Stimulated activated naive B cell treated with anti-CD40 and anti-IgM and Interleukin-4, amounts not matched to agents 10 μg/mL and 1 μg/mL and 100 μg/mL, for 72 hours (primary cell): ENCODE measurements at places on chromosomes 5 and 9.

- no peak for DNase-seq
Observed at GRCh38 chr9:133361507-133362092, 5.2 kb downstream of the SURF2 start.

DNA sequence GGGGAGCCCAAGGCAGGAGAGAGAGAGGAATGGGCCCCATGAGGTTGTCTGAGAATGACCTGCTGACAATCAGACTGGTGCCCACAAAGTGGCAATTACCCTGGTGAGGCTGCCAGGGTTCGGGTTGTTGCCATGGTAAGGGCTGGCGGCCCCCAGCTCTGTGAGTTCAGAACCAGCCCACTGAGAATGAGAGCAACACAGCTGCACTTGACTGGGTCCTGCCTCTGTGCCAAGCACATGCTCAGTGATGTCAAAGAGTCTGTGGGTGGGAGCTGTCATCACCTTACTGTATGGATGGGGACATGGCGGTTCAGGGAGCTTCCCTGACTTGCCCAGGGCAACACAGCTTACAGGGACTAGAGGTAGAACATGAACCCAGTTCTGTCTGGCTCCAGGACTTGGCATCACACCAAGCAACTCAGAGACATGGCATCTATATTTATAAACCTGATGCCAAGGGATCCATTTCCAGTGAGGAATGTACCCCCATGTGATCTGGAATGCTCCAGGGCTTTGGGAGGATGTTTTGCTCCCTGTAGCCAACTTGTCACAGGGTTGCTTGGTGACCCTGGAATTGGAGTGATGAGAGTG lies 38.2 kb upstream of the TEX48 start:
- no peak for DNase-seq

- no peak for DNase-seq
Observed at GRCh38 chr9:134396825-134397224, 70.6 kb downstream of the RXRA start.

DNA sequence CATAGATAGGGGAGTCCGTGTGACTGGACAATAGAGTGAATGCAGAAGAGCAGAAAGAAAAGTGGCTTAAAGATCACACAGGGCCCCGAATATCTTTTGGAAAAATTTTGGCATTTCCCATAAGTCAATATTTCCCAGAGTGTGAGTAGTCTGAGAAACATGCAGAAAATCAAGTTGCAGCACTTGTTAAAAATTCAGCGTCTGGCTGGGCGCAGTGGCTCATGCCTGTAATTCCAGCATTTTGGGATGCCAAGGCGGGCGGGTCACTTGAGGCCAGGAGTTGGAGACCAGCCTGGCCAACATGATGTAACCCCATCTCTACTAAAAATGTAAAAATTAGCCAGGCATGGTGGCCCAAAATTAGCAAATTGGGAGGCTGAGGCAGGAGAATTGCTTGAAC lies 227.0 kb downstream of the DRD1 start:
- no peak for DNase-seq

DNA sequence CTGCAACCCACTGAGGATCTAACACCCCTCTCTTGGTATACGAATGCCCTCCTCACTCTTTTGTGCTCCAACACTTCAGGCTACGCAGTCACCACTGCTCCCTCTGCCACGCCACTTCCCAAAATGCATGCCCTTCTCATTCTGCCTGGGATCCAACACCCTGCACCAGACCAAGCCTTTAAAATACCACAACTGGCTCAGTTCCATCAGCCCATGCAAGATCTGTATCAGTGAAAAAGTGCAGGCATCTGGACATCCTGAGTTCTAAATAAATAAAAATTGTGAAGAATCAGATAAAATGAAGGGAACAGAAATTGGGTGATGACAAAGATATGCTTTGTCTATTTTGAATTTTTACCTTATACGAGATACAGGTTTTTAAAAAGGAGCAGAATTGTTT lies 2.7 kb downstream of the NDUFB6 start:
- DNase-seq, result no peak

DNA sequence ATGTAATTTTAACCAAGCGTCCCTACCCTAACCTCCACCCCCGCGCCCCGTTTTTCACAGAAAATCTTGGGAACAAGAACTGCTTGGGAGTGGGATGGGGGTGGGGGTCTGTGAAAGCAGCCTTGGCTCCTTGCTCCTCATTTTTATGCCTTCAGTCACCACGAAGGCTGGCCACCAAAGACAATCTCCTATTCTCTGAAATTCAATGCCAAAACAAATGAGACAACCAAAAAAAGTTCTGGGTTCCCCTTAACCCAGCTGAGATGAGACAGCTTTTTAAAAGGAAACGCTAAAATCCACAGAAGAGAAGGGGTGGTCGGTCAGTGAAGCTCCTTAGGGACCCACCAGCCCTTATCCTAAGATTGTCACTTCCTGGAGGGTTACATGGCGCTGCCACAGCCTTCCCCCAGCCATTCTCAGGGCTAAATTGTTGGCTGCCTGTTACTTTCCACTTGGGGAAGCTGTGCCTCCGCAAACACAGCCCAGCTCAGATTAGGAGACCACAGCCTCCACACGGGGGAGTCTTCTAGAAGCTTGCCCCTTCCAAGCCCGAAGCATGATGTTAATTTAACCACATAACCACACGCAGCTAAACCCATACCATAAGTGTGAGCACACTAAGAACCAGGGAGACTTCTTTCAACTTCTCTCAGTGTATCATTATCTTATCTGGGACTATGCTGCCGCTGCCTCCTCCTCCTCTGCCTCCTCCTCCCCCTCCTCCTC lies 136.3 kb downstream of the FOXD1 start:
- DNase-seq, result no peak

GRCh38 chr9:22064957-22065356 lies 55.9 kb upstream of the CDKN2B start:
- no peak for DNase-seq
